ENCODE measurements at places on chromosomes 12 and 14.

GRCh38 chr12:2283916-2284315, 231.1 kb downstream of the CACNA1C start:
- no peak for DNase-seq

GRCh38 chr12:5003025-5003666, 40.5 kb upstream of the KCNA5 start:
- DNase-seq, result peak; percentile 14

DNA sequence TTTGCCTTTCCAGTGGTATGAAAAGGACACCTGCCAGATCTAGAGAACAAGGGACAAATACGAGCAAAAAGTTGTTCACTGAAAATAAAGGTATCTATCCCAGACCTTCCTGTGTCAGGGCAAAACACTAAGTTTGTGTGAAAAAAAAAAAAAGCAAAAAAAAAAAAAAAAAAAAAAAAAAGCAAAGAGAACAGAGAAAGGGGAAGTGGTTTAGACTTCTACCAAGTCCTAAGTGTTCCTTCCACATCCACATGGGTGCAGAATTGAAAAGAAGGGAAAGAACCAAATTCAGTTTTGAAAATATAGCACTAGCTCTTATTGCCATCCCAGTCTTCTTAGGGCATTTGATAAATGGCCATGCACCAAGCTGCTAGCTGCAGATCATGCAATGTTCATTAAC, 41.7 kb downstream of the ZCRB1 start:
- DNase-seq, result no peak

GRCh38 chr12:29561664-29562071, 64.2 kb upstream of the OVCH1 start:
- DNase-seq, result no peak

DNA sequence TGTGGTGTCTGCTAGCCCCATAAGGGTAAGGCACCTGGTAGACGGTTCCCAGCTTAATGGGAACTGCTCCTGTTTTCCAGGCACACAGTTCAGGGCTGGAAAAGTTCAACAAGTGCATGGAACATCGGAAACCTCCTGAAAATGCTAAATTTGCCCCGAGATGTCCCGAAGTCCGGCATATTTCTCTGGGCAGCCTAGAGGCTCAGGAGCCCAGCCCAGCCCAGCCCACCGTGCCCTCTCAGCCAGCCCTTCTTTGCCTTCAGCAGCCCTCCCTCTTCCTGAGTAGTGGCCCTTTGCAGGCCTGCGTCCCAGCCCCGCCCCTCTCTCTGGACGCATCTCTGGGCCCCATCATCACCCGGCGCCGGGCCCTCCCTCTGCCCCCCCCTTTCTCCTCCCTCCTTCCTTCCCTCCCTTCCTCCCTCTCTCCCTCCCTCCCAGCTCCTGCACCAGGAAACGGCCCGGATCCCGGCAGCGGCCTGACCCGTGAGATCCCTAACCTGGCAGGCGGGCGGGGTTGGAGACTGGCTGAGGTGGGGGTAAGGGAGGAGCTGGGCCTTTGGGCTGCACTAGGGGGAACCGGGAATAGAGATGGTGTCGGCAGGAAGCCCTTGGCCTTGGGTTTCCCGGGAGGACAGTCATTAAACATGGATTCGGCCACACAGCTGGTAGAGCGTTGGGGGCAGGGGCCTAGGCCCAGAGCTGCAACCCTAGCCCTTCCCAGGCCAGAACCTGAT, at the start of gene BCL2L2:
BCL2L2 (plus strand) TSS at position 422 of the 734 bp plus-strand sequence. CDS start 935 bp downstream, outside the sequence.
- peak; percentile 81 for DNase-seq

GRCh38 chr12:52175371-52176350, 16.2 kb downstream of the KRT80 start:
- no peak for DNase-seq

- no peak for DNase-seq
Observed at GRCh38 chr12:132886529-132887477, 602 bp downstream of the CHFR start.

DNA sequence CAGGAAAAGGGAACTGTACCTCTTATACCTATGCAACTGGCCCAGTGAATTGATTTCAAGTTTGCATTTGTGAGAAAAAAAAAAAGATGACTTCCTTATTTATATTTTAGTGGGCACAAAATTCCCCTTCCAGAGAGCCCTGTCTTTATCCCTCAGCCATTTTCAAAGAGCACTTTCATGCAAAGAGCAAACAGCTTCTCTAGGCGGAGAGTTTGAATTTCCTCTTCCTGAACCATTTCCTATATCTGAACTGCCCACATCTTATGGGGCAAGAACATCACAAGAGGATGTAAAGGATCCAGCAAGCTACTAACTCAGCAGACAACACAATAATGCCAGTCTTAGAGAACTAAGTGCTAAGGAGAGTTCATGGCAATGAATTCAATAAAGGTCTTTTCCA, 22.3 kb upstream of the PLXNC1 start:
- no peak for DNase-seq

DNA sequence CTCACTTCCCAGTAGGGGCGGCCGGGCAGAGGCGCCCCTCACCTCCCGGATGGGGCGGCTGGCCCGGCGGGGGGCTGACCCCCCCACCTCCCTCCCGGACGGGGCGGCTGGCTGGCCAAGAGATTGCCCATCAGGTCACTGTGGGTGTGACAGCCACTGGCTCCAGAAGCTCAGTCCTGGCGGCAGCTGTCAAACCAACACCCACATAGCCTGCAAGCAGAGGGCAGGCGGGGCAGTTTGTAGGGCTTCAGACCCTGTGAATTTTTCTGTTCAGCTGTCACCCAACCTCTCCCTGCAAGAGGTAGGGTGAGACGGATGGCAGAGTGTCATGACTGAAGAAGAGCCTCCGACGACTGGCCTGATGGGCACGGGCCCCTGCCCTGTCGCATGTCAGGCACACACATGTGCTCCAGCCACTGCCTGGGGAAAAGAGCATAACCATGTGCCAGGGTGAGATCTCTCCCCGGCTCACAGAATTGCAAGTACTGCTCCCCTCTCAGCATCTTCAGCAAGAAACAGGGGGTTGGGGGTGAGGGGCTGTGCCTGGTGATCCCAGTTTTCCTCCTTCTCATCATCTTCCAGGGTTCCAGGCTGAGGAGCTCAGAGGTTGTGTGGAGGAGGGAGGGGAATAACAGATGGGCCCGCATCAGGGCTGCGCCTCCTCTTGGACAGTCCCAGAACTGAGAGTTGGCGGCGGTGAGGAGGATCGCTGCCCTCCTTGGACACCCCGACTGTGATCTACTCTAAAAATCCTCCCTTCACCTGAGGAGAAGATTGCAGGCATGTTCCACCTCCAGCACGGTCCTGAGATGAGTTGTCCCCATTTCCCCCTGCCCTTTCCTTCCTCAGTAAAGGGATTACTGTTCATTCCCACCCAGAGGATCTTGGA, 11.2 kb upstream of the PRPH start:
- no peak for DNase-seq

- no peak for DNase-seq
Observed at GRCh38 chr14:104335176-104335575, 196.8 kb downstream of the KIF26A start.

DNA sequence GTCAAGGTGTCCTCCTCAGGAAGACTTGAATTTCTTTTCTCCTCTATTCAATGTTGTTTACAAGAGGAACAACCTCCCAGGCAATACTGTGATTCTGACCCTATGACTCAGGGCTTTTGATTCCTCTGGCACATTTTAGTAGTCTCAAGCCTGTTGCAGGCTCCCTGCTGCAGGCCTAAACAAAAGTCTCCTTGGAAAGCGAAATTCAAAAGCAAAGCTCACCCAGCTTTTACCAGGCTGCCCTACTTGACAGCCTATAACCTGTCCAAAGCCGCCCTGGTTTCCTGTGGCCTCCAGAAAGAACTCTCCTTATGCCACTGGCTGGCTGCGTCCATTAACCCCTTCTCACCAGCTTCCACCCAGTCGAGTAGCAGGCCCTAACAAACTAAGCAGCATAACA, 11.6 kb downstream of the FGD6 start:
- no peak for DNase-seq

GRCh38 chr12:14613718-14614117, 46.0 kb upstream of the PLBD1 start:
- DNase-seq, result no peak

- DNase-seq, result no peak
Observed at GRCh38 chr12:3988519-3989217, 115.5 kb upstream of the PARP11 start.

GRCh38 chr14:32104308-32104707, 27.2 kb downstream of the ARHGAP5 start:
- DNase-seq, result no peak

- DNase-seq, result no peak
Observed at GRCh38 chr14:61003571-61003970, 22.5 kb downstream of the SLC38A6 start.

GRCh38 chr12:71665090-71665463, 976 bp downstream of the THAP2 start:
- DNase-seq, result no peak

- DNase-seq, result no peak
Observed at GRCh38 chr12:47396902-47397663, 308.7 kb downstream of the RPAP3 start.

GRCh38 chr12:87160848-87161601, 868.2 kb downstream of the C12orf50 start:
- no peak for DNase-seq

- DNase-seq, result no peak
Observed at GRCh38 chr12:10191865-10192264, 13.0 kb downstream of the TMEM52B start.

GRCh38 chr14:52954346-52955214, 3.7 kb upstream of the FERMT2 start:
- no peak for DNase-seq

- DNase-seq, result no peak
Observed at GRCh38 chr12:32419520-32419960, 20.2 kb downstream of the FGD4 start.

- no peak for DNase-seq
Observed at GRCh38 chr12:16880864-16881285, 274.9 kb upstream of the LMO3 start.

DNA sequence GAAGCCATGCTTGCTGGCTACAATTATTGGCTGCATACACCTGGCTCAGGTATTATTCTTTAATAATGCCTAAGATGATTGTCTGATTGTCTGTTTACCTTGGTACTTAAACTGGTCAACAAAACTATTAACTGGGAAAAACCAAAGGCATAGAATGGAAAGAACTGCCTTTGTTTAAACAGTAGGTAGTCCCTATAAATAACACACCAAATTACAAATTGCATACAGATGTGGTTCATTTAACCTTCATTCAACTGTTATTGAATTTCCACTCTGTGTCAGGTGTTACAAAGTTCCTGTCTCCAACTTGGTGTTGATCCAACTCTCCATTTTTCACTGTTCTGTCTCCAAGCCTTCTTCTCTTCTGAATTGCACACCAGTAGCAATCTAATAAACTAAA, 79.8 kb upstream of the FSCB start:
- no peak for DNase-seq

DNA sequence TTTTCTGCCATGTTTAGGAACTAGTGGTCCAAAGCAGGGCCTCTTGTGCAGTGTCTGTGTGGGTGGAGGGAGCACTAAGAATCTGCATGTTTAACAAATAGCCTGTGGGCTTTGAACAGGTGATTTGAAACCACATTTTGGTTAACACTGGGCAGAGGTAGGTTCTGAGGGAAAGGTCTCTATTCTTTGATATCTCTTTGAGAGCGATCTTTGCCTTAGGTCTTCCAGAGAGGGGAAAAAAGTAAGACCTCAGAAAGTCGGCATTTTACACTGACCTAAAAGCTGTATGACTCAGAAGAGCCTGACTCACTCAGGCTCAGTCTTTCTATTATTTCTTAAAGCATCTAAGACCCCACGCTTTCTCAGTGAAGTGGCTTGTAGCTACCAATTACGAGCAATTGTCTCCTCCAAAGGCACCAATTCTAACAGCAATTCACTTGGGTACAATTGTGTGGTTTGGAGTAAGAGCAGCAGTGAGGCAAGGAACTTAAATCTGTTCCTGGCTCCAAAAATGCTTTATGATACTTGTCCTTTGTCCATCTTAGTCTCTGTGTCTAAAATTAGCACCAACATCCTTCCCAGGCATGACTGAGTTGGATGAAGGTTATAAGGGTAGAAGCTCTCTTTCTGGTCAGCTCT, 8.8 kb downstream of the EIF2B2 start:
- no peak for DNase-seq

DNA sequence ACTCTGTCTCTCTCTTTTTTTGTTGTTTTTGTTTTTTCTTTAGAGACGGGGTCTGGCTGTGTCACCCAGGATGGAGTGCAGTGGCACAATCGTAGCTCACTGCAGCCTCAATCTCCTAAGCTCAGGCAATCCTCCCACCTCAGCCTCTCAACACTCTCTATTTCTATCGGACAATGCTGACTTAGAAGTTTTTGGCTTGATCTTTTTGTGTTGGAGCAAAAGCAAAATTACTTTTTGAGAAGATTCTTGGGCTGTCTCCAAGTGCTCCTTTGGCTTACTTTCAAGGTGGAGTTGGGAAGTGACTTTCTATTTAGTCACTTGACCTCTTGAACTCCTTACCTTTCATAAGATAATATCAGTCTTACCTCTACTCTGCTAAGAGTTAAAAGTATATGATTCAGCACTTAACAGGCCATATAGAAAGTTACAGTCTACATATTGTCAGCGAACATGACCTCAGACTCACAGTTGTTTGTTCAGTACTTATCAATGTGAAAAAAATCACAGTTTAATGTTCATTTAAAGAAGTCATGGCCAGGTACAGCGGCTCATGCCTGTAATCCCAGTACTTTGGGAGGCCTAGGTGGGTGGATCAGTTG, 15.4 kb upstream of the MIA2 start:
- DNase-seq, result no peak

DNA sequence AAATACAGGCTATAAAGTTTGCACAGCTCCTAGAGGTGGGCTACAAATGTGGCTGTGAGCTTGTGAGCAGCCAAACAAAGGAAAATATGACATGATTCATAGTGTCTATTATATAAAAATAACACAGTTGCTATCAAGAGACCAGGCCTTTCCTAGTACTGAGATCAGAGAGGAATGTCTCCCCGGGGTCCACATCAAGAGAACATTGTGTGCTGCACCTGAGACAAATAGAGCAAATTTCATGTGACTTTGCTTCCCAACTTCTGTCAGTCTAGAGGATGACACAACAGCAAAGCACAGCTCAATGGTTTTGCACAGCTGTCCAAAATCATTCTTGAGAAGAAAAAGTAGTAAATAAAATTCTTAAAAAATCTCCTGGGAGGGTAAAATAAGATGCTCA, 297.5 kb upstream of the PRKD1 start:
- DNase-seq, result no peak

- DNase-seq, result no peak
Observed at GRCh38 chr14:100605230-100605629, 18.0 kb upstream of the BEGAIN start.
